ENCODE measurements at places on chromosomes 12 and 14.

DNA sequence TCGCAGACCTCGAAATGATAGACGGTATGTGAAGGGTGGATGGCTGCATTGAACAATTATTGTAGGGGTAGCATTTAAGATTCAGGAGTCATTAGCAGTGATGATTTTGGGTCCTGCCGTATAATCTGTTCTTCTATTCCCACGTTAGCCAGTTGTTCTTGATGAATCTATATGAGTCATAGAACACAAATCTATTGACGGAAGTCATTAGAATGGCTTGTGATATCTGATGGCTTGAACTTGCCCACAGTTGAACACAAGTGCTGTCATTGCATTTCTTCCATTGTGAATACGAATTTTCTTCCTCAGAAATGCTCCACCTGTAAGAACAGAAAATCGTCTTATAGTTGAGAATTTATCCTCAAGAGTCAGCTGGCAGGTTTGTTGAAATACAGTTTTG is 1.9 kb downstream of the SRSF5 start:
- peaks cover 56% of the 10 kb centered on the region for H3K36me3 ChIP-seq
- peak overlapping the region; percentile 100 for H3K4me3 ChIP-seq
- H3K27ac ChIP-seq = peak overlapping the region; percentile 99
- no peak for DNase-seq

- H3K27ac ChIP-seq = no peak overlapping the region
- H3K27me3 ChIP-seq = no peaks in the 10 kb centered on the region
- no peak overlapping the region for H3K4me3 ChIP-seq
- DNase-seq = no peak
These were observed 83.8 kb downstream of the GALNT9 start for GRCh38 chr12:132245521-132246101.

DNA sequence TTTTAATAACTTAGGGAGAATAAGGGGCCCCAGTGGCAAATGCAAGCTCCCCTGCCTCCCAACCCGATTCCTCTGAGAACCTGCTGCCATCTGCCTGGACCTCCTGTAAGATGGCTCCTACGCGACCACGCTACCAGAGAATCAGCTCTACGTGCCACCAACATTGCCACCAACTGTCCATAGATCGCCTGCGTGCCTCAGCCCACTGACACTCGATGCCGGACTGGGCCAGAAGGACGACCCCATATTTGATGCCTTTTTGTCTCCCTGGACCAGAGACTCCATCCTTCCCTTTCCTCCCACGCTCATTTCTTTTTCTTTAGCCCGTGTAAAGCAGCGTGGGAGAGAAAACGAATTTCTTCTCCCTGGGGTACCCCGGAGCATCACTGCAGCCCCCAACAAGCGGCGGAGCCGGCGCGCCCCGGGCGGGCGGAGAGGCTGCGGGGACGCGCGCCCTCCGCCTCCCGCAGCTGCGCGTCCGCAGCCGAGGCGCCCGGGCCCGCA is 565 bp upstream of the KLHL42 start:
- H3K4me1 ChIP-seq = peaks cover 46% of the 10 kb centered on the region
- H3K4me3 ChIP-seq = peak overlapping the region; percentile 88
- peak overlapping the region; percentile 97 for H3K27ac ChIP-seq

- no peak for DNase-seq
- no peaks in the 10 kb centered on the region for H3K27me3 ChIP-seq
- H3K36me3 ChIP-seq = no peaks in the 10 kb centered on the region
- H3K27ac ChIP-seq = no peak overlapping the region
These were observed 9.5 kb upstream of the KRT7 start for GRCh38 chr12:52223406-52224039.
